ENCODE measurements at places on chromosomes 2 and 18.

- DNase-seq: no peak
These were observed 147.7 kb downstream of the NETO1 start for GRCh38 chr18:72720116-72720515.

DNA sequence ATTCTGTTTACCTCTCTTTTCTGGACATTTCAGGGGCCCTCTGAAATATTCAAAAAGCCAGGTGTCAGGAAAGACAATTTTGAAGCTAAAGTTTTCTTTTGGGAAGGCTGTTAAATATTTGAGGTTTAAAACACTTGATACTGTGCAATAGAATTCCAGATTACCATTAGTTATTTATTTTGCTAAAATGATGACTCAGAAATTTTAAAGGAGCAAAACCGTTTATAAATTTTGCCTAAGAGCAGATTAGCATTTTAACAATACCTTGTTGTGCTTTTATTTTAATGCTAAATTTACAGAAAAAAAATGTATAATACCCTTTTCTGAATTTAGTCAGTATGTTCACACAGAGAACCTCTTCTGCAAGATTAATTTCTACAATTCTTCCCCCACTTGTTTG lies 1159.9 kb downstream of the DSC3 start:
- DNase-seq: no peak

DNA sequence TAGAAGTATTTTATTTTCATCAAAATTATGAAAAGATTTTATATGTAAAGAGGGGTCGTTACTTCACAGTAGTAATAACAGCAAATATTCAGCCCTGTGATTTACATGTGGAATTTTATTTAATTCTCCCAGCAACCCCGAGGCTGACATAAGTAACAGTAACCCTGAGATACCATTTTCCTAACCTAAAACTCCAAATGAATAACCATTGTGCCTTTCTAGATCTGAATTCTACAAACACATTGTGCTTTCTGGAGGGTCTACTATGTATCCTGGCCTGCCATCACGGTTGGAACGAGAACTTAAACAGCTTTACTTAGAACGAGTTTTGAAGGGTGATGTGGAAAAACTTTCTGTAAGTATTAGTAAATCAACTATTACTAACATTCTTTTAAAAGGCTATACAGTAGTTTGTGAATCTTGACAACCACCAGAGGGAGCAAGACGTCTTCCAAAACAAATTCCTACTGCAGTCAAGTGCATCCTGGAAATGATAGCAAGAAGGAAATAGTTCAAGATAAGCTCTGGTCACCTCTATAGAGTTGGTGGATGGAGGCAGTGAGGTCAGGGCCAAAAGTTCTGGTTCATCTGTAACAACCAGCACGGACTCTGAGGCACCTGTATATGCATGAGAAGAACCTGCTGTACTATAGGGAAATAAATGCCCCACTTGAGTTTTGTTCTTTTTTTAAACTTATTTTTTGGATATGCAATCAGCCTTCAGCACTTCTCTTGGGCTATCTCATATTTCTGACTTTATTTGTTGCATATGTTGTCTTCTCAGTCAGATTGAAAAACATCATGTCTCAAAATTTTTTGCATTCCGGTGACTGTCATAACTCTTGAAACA lies 37.4 kb downstream of the ACTR2 start:
- peak; percentile 75 for DNase-seq

DNA sequence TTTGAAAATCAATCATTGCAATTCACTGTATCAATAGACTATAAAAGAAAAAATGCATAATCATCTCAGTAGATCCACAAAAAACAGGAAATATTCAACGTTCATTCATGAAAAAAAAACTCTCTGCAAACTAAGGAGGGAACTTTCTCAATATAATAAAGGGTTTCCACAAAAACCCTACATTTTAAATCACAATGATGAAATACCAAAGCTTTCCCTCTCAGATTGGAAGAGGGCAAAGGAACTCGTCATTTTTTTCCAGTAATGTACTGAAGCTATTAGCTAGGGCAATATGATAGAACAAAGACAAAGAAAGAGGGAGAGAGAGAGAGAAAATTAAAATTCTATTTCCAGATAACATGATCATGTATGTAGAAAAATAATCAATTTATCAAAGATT lies 167.1 kb upstream of the RBMS1 start:
- no peak for DNase-seq

- no peak for DNase-seq
These were observed 369.1 kb downstream of the SETBP1 start for GRCh38 chr18:45049578-45050319.

DNA sequence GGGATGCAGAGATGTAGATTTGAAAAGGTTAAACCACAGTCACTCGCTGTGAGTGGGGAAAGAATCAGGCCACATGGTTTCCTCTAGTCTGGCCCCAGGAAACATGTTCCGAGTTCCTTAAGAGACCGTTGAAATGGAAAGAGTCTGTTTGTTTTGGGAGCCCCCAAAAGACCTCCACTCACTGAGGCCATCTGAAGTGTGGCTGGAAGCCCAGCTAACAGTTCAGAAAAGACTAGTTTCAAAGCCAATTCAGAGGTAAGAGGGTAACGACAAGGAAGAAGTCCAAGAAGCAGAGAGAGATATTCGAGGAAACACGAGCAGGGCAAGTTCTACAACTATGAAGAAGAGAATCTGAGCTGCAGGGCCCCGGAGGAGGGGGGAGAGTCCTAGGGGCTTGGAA lies 61.0 kb downstream of the APOB start:
- no peak for DNase-seq

DNA sequence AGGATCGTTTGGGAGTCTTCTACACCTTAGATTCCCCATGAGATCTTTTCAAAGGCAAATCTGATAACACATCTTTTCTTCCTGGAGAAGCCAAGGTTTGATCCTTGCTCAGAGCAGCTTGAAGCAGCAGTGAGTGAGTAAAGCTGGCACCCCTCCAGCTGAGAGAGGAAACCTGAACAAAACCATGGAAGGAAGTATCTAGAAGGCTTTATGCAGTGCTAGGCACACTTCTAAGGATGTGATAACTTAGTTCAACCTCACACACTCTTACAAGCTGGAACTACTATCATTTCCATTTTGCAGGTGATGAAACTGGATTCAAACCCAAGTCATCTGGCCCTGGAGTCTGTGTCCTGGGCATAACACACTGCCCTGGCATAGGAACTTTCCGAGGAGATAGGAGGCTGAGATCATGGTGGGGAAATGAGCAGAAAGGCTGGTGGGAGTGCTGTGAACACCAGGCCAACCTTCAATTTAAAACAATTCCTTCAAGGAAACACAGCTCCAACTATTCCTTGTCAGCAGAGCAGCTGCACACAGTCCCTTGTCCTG lies 71.2 kb downstream of the CTAGE1 start:
- no peak for DNase-seq

GRCh38 chr18:13227910-13228309 lies 9.3 kb downstream of the LDLRAD4 start:
- no peak for DNase-seq

DNA sequence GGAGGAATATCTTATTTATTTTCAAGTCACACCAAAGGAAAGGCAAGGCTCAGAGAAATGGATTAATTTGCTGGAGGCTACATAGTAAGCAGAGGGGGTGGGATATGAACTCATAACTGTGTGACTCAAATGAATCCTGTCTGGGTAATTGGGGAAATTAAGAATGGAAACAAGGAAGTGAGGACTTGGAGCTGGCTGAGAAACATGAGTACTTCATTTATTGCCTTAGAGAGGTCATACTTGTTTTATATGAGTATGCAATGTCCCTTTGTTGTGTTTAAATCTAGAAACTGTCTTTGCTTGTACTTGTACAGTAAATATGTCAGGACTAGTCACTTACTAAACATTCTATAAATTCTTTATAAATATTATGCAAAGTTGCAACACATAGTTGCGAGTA lies 2166.7 kb upstream of the PIK3C3 start:
- no peak for DNase-seq

- DNase-seq: no peak
These were observed 4.4 kb downstream of the AFF3 start for GRCh38 chr2:100137866-100138570.

GRCh38 chr2:130890941-130891669 lies 54.4 kb downstream of the ARHGEF4 start:
- DNase-seq: no peak

- DNase-seq: no peak
These were observed 66.0 kb upstream of the MYCN start for GRCh38 chr2:15874321-15874720.

- DNase-seq: no peak
These were observed 172.6 kb upstream of the BCL2L11 start for GRCh38 chr2:110948027-110948674.

GRCh38 chr2:152740743-152741328 lies 22.4 kb downstream of the ARL6IP6 start:
- peak; percentile 66 for DNase-seq

GRCh38 chr2:218249691-218250090 lies 11.1 kb upstream of the GPBAR1 start:
- no peak for DNase-seq

- DNase-seq: peak; percentile 15
These were observed 52.5 kb downstream of the AQP4 start for GRCh38 chr18:26813043-26813442.

GRCh38 chr2:33223856-33224255 lies 252.6 kb upstream of the RASGRP3 start:
- no peak for DNase-seq

DNA sequence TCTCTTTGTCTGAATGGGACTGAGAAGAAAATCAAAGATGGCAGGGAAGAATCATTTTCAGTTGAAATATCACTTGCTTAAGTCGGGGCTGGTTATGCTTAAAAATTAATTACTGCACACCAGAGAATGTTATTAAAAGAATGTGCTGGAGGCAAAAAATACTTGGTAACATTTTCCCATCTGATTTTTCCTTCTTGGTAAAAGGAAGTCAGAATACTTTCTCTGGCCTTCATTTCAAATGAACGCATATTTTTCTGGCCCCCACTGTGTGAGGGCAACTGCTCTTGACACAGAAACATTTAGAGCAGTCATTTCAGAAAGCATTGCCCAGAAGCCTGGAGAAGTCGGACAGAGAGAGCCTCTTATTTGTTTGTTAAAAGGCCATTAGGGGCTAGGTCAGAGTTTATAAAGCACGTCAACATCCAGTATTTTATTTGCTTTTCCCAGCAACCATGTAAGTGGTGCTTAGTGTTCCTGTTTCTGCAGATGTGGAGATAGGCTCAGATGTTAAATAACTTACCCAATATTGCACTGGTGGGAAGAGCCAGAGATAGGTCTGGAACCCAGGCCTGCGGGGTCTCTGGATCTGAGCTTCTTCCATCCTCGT lies 32.9 kb upstream of the LYPD6B start:
- DNase-seq: no peak

DNA sequence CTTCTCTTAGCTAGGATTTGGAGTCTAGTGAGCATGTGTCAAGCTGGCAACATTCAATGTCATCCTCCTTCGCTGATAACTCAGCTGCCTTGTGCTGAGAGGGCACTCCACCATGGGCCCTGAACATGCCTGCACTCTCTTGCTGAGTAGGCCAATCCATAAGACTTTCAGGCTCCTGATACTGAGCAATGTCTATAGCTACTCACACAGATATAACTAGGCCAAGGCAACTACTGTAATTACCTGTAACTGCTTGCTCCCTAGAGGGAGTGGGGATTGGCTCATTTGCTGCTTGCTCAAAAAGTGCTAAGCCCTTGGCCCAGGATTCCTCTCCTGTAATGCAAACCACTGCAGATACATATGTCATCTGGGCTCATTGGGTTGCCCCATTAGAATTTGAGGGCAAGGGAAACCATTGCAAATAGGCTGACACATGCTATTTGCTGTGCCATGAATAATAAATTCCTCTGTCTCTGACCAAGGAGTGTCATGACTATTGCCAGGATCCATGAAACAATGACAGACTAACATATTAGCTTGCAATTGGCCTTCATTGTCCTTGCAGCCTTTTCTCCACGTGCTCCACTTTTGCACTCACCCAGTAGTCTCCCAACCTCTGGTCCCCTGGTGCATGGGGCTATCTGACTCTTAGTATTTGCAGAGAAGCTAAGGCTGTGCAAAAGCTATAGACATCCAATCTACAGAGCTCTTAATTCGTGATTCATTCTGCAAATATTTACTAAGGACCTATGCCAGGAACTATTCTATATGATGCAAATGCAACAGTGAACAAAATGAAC lies 36.9 kb upstream of the BMPR2 start:
- DNase-seq: no peak

GRCh38 chr2:207317378-207317984 lies 151.7 kb upstream of the KLF7 start:
- no peak for DNase-seq

DNA sequence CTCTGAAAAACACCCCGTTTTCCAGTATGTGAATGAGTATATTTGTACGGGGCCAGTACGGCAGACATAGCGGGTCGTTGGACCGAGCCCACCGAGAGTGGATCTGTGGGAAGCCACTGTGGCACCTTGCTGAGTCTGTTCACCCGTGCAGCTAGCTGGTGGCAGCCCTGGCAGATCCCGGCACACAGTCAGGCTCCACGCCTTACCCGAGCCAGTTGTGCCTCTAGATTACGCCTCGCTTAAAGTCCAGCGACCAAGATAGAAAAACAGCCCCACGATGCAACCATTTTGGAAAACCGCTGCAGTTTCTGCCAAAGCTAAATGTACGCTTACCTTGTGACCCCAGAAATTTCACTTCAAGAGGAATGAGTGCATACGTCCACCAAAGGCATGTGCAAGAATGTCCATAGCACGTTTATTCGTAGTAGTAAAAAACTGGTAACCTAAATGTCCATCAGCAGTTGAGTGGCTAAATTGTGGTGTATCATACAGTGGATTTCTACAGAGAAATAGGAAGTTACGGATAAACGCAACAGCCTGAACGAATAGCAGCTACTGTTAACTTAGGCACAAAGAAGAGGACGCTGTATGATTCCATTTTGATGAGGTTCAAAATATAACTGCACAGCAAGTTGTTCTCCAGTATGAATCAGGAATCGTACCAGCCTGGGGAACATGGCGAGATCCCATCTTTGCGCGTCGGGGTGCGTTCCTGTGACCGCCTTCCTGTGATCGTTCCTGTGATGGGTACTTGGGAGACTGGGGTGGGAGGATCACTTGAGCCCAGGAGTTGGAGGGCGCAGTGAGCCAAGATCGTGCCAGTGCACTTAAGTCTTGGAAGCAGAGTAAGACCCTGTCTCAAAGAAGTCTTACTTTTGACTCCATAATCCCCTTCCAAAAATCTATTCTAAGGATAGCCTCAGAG lies 688 bp upstream of the WDR33 start:
- no peak for DNase-seq

- no peak for DNase-seq
These were observed 207.5 kb downstream of the NR4A2 start for GRCh38 chr2:156125018-156125417.

GRCh38 chr18:13218368-13218991 lies at the start of gene LDLRAD4:
TSS of gene LDLRAD4 (plus strand) at chr18:13218760.
- DNase-seq: peak; percentile 48

GRCh38 chr2:238568455-238569440 lies 142.0 kb downstream of the ASB1 start:
- no peak for DNase-seq

GRCh38 chr2:68839260-68839833 lies 31.9 kb downstream of the BMP10 start:
- DNase-seq: no peak
